ENCODE measurements at places on chromosomes 2 and 18.

DNA sequence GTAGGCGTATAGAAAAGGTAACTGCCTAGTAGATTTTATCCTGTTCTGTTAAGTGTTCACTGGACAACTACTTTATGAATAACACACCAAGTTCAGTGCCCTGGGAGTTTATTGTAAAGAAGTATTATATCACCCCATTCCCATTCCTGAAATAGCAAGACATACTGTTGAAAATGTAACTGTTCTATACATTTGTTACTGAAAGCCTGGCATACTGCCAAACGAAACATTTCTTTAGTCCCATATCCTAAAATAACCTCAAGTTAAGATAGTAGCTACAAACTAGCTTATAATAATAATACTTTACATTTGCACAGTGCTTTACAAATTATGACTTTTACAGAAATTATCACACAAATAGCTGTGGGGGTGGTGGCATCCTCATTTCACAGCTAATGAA lies 25.1 kb downstream of the SPDYA start:
- DNase-seq: no peak

DNA sequence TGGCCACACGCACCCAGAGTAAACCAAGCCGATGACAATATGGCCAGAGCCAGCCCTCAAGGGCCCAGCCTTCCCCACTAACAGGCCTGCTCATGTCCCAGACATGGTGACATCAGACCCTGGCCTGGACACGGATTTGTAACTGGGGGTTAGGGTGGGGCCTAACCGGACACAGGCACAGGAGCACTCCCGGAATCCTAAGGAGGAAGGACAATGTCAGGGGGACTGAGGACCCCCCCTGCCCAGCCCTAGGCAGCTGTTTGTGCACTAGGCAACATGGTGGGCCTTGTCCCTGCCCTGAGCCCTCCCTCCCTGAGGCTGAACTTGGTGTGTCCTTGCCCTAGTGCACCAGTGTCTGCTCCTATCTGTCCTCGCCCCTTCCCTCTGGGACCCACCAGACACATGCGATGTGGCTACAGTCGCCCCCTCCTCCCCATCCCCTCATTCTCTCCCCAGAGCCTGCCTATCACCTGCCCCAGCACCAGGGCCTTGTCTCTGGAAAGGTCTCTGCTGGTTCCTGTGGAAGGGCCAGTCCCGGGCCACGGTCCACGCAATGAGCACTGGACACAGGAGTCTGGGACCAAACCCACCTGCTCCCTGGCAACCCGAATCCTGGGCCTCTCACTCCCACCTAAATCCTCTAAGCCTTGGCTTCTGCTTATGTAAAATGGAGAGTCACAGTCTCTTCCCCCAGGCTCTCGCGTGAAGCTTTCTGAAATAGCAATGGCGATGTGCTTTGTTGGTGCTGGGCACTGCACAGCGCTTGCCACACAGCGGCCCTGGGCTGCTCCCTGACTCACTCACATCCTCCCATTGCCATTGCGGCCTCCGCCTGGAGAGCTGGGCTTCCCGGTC lies 76.5 kb upstream of the RAB6C start:
- no peak for DNase-seq

DNA sequence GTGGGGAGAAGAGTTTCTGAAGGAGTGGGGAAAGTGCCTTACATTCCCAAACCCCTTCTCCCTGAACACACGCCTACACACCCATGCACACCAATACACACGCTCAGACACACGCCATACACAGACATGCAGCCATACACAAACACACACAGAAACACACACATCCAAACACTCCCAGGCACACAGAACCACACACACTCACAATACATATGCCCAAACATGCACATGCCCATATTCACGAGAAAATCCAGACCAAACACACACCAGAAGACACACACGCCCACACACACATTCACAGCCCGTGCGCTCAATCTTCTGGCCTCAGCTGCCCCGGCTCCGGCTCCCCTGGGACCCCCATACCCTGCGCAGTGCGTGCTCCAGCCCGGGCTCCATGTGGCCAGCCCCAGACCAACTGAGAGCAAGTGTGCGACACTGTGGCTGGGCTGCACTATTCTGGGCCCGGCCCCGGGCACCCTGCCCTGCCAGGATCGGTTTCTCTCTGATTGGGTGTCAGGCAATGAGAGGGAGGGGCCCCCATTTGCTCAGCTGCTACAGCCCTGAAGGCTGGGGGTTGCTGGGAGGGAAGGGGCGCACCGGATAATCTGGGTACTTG lies at the start of gene PRKAG3:
PRKAG3 (minus strand) TSS at position 426 of the 613 bp plus-strand sequence.
- no peak for DNase-seq

- no peak for DNase-seq
These were observed 7.7 kb downstream of the KIF1A start for GRCh38 chr2:240812301-240812680.

- no peak for DNase-seq
These were observed 52.2 kb upstream of the CAB39 start for GRCh38 chr2:230660294-230661060.

- DNase-seq: no peak
These were observed 3.4 kb downstream of the CSRNP3 start for GRCh38 chr2:165472922-165473321.

DNA sequence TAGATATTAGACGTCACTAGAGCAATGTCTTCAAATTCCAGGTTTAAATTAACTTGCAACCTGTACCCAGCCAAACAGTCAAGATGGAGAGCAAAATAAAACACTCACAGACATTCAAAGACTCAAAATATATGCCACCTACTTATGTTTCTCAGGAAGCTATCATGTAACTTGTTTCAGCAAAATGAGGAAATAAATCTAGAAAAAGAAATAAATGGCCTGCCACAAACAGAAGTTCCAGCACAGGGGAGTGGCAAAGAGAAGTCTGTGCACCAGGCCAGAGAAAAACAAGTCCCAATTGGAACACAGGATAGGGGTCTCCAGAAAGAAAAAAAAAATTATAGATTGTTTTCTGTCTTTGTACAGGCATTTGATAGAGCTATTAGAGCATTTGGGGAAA lies 96.7 kb downstream of the LRP2 start:
- no peak for DNase-seq

DNA sequence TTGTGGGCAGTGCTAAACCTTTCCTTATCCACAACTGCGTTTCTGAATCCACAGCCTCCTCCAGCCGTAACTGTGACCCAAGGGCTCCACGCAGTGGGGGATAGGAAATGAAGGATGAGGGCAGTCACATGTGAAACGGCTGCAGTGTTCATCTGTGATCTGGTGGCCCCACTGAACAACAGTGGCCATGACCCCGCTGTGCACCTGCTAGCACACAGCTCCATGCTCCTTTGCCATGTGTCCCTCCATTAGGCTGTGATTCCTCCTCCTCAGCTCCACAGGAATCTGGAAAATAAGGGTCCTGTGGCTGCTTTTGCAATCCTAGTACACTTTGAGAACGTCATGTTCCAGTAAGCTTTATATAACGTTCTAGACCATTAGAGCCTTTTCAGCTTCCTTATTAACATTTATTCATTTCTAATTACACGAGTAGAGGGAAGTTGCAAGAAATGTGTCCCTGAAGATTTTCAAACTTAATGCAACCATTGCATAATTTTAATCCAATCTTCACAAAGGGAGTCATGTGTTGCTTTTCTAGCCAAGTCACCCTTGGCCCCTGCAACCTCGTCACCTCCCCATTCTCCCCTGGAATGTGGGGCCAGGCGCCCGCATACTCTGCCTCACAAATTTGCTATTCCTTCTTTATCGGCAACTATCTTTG lies 7.1 kb upstream of the NAPG start:
- peak; percentile 55 for DNase-seq

- DNase-seq: no peak
These were observed 518.0 kb downstream of the ZNF516 start for GRCh38 chr18:75977081-75977480.

GRCh38 chr18:11064106-11064505 lies 85.3 kb downstream of the PIEZO2 start:
- no peak for DNase-seq

GRCh38 chr18:78540636-78541529 lies 438.7 kb upstream of the SALL3 start:
- no peak for DNase-seq

GRCh38 chr2:148552675-148553331 lies 91.7 kb upstream of the EPC2 start:
- no peak for DNase-seq

GRCh38 chr2:6730003-6730402 lies 135.7 kb downstream of the CMPK2 start:
- DNase-seq: no peak

DNA sequence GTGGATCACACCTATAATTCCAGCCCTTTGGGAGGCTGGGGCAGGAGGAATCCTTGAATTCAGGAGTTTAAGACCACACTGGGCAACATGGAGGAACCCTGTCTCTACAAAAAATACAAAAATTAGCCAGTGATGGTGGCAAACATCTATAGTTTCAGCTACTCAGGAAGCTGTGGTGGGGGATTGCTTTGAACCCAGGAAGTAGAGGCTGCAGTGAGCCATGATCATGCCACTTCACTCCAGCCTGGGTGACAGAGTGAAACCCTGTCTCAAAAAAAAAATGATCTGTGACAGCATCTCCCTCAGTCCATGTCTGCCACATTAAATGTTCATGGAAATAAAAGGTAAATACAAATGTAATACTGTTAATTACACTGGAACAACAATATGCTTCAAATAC lies 121.4 kb upstream of the COL5A2 start:
- no peak for DNase-seq

- DNase-seq: peak; percentile 40
These were observed 42.3 kb downstream of the AAK1 start for GRCh38 chr2:69601179-69601612.

GRCh38 chr2:96146153-96146880 lies 1.1 kb upstream of the DUSP2 start:
- no peak for DNase-seq

DNA sequence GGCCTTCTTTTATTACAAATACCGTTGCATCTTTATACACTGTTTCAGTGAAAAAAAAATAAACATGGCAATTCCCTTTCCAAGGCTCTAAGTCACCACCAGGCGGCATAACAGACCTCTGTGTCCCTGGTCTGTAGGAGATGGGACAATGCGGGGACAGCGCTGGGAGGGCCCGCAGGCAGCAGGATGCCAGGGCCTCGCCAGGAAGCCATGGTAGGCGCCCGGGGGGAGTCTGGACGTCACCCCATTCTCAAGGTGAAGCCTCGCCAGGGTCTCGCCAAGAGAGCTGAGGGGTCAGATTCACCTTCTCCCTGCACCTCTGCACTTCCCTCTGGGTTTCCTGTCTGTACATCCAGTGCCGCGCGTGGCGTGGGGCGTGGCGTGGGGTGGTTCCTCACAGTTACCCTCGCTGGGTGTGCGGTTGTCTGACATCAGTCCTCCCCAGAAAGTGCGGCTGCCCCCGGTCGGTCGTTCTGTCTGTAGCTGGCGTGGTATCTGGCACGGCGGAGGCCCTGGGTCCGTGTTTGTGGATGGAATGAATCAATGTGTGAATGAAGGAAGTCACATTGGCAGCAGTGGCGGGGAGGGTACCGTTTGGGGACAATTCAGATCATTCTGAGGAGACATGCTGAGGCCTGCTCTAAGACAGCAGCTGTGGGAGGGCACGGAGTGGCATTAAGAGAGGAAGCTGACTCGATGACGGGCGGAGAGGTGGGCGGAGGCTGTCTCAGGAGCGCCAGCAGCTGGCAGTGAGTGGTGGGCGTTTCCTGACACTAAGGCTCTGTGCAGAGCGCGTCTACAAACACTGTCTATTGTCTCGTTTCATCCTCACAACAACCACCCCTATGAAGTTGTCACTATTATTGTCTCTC lies 46.0 kb downstream of the LRRFIP1 start:
- peak; percentile 72 for DNase-seq

GRCh38 chr18:70015127-70015526 lies 67.5 kb upstream of the CD226 start:
- peak; percentile 23 for DNase-seq

GRCh38 chr18:62605685-62606084 lies 82.9 kb downstream of the ZCCHC2 start:
- DNase-seq: no peak

DNA sequence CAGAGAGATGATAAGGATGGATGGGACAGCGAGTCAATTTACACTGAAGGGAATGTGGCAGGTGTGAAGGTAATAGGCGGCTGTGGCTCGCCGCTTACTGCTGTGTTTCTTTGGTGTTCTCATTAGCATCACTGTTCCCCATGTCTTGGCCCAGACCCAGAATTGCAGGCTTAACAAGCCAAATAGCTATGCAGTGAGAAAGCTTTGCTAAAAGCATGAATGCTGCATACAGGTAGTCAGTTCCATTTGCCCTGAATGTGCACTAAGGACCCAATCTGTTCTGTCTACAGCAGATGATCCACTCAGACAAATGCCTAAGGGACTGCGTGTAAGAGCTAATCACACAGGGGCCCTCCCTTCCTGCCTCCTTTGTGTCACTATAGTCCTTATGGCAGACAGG lies 262.6 kb downstream of the DCDC2C start:
- DNase-seq: no peak

GRCh38 chr2:161243312-161243711 lies 64.9 kb upstream of the PSMD14 start:
- no peak for DNase-seq

GRCh38 chr2:41927581-41928264 lies 120.1 kb upstream of the PKDCC start:
- DNase-seq: no peak

DNA sequence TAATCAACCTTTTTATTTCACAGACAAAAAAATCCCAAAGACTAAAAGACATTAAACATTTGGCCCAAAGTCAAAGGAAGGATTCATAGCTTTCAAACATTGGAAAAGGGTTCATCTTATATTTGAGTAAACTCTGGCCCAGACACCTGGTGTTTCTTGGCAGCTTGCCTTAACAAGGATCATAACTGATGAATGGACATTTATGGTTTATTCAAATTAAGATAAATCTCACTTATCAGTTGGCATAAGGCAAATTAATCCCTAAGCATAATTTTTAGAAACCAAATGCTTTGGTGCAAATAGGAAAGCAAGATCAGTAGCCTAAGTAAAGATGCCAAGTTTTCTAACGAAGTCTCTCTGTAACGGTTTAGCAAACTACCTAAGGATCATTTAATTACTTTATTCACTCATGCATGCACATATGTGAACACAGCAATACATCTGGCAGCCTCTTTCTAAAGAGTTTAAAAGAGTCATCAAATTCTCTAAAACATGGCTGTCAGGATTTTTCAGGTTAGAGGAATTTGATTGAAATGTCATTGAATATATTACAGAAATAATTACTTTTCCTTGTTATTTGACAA lies 323.4 kb upstream of the RBMS1 start:
- no peak for DNase-seq

DNA sequence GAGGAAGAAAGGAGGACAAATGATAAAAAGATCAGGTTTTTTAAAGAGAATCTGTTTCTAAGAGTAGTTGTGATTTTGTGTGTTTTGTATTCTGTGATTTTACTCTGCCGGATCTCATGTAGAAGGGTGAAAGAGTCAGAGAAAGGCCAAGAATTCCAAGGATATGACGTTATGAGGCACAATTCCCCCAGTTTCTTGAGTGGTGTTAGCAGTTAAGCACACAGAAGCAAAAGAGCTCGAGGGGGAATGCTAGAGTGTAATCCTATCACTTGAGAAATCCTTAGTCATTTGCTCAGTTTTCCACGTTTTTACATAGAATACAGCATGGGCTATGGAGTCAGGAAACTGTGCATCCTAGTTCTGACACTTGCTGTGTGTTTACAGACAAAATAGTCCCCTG lies 34.8 kb downstream of the METTL4 start:
- DNase-seq: peak; percentile 57
